ENCODE measurements at places on chromosomes 11 and 22.
A peak's percentile ranks its signal among the peaks of the same experiment; 100 is the strongest.

DNA sequence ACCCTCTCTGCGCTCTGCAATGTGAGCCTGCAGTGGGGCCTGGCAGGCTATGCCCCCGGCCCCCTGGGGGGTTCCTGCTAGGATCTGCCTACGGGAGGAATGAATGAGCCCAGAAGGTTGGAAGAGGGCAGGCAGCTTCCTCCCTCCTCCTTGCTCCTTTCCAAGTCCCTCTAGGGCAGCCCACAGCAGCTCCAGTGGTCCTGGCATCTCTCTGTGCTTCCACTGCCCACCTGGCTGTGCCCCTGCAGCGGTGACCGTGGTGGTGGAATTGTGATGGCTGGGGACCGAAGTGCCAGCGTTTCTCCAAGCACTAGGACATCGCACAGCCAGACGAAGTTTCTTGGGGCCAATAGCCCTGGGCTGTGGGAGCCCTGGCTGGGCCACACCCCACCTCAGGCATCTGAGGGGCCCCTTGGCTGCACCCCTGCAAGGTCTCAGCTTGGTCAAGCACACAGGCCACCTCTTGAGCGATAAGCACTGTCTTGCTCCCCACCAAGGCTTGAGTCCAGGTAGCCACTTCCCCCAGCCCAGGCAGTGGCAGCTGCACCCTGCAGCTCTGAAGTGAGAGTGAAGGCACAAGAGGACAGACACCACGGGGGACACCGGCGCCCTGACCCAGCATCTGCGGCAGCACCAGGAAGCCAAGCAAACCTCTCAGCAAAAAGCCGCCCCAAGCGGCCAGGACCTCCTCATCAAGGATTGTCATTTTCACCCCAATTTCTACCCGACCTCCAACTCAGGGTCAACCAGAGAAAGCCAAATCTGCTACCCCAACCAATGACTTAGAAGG lies 346.3 kb downstream of the CTTN start:
- DNase-seq, result no peak

GRCh38 chr11:63931876-63932275 lies 6.9 kb upstream of the NAA40 start:
- no peak for DNase-seq

- DNase-seq, result no peak
Observed at GRCh38 chr11:125270711-125271110, 106.2 kb downstream of the PKNOX2 start.

- no peak for DNase-seq
Observed at GRCh38 chr11:17707830-17708229, 11.5 kb upstream of the MYOD1 start.

DNA sequence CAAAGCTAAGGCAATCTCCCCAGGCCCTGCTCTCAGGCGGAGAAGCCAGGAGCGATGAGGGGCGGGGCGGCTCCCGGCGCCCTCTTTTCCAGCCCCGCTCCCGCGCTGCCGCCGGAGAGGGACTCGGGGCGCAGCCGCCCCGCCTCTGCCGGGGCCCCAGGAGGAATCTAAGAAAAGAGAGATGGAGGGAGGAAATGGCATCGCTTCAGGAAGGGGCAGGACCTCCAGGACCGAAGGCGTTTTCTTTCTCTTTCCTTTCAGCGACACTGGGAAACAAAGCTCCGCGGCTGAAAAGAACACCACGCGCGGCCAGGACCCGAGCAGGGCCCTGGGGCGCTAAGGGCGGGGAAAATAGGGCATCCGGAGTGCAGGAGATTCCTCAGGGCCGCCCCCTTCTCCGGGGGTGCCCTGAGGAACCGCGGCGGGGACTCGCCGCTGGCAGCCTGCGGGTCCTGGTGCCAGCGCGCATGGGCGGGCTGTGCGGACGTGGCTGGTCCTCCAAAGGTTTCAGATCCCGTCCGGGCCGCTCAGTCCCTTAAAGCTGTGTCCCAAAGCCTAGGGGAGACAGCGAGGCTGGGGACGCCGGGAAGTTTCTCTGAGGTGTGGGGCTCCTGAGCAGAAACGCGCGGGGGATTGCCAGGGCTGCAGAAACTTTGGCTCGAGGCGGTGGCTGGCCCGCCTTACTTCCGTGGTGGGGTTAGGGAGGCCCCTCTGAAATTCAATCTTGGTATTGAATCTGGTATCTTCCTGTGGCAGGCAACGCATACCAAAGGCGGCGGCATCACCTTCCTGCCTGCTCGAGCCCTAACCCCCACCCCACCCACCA lies 2.8 kb upstream of the BSX start:
- DNase-seq, result peak; percentile 34

- DNase-seq, result no peak
Observed at GRCh38 chr11:47595029-47595428, 818 bp upstream of the C1QTNF4 start.

DNA sequence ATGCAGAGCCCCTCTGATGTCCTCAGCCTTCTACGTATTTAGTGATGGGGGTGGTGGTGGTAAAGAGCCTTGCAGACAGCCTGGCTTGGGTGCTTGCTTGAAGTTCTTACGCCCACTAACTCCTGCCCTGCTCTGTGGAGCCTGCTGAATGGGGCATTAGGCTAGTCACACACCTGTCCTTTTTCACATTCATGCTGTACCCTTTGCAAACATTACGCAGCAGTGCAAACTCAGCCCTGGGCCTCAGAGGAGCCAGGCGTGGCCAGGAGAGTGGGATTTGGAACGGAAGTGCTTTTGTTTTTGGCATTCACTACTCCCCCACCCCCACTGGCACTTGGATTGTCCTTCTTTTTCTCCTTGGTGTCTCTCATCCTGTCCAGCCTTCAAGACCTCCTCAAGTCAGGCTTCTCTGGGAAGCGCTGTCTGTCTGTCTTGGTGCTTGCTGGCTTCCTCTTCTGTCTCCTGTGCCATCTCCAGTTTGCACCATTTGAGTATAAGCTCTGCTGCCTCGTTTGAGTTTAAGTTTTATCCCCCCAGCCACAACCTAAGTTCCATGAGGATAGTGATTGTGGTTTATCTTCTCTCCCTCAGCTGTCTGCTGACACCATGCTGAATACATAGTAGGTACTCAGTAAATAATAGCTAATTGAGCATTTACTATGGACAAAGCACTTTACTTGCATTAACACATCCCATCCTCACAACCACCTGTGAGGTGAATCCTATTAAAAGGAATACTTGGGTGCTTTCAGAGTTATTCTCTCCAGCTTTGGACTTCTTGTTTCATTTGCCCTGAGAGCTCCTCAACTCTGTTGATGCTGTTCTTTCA lies 26.7 kb downstream of the ZBTB16 start:
- no peak for DNase-seq

- DNase-seq, result no peak
Observed at GRCh38 chr22:34800260-34800980, 265.5 kb upstream of the ISX start.

DNA sequence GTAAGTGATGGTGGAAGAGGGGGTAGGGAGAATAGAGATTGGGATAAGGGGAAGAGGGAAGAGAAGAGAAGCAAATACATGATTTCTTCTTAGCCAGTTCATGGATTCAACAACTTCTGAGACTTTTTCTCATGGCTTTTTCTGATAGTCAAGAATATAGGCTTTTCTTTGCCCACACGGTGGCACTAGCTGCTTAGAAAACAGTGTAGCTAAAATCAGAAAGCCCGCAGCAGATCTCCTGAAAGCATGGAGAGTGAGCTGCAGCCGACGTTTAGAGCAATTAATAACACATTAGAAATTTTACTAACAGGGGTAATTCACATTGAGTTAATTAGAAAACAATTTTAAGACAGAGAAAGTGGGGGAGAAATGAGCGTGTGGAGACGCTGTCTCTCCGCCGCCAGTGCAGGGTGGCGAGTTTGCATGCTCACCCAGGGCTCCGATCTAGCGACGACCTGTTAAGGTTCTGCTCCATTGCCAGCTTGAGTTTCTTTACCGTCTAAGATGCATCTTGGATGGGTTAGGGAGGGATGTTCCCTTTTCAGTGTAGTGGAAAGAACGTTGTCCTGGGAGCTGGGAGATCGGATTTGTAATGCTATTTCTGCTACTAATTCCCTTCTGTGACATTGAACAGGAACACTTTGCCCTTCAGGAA lies 3.3 kb upstream of the RAG1 start:
- peak; percentile 74 for DNase-seq

DNA sequence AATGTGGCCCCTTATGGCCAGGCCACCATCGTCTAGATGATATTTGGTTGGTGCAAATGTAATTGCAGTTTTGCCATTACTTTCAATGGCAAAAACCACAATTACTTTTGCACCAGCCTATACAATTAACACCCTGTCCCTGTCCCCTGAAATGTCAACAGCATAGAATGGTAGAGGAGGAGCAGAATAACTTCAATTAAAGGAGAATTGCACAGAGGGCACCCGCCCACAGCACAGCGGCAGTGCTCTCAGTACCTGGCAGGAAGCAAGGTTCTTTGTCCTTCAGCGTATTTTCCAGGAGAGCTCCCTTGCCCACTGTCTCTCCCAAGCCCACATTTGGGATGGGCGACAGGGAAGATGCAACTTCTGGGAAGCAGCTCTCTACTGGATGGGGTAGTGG lies 115.3 kb downstream of the TRIM29 start:
- no peak for DNase-seq

- DNase-seq, result no peak
Observed at GRCh38 chr11:60912223-60912850, 1.6 kb upstream of the TMEM109 start.

- DNase-seq, result no peak
Observed at GRCh38 chr11:4748438-4748837, 21.3 kb downstream of the OR51F1 start.

DNA sequence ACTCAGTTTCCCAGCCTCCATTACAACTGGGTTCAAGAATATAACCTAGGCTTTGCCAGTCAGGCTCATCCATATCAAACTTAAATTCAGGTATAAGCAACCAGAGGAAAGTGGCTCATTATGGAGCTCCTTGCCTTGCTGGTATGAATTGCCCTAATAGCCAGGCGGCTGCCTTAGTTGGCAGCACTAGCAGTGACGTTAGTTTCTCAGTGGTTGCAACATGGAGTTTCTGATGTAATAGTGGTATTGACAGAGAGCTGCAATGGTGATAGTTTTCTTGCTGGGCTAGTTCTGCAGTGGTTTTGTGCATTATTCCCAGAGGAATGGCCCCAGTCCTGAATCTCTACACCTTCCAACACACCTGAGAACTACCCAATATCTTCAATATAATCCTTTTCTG lies 3.8 kb upstream of the TMEM123 start:
- DNase-seq, result no peak

GRCh38 chr11:14908214-14908880 lies 16.3 kb upstream of the CYP2R1 start:
- DNase-seq, result peak; percentile 57

DNA sequence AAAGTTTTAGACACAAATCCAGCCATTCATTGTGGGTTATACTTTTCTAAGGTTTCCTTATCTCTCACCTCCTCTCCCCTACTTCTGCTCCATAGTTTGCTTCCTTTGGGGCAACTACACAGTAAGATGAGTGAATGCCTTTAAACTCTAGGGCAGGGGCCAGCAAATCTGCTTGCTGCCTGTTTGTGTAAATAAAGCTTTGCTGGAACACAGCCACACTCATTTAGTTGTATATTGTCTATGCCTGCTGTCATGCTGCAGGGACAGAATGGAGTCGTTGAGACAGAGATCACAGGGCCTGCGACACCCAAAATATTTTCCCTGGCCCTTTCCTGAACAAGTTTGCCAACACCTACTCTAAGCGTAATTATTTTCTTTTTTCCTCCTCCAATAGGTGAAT lies 58.7 kb downstream of the TECTA start:
- DNase-seq, result no peak

GRCh38 chr11:75659836-75660235 lies 9.0 kb downstream of the MAP6 start:
- DNase-seq, result no peak

GRCh38 chr11:22702031-22702430 lies 35.6 kb downstream of the GAS2 start:
- no peak for DNase-seq

- DNase-seq, result no peak
Observed at GRCh38 chr11:95306801-95307200, 75.8 kb upstream of the SESN3 start.

- no peak for DNase-seq
Observed at GRCh38 chr22:44005524-44005923, 18.6 kb upstream of the PARVB start.

GRCh38 chr22:39173787-39174497 lies 21.5 kb upstream of the CBX7 start:
- DNase-seq, result peak; percentile 34
